ENCODE measurements at places on chromosomes 12 and 14.

DNA sequence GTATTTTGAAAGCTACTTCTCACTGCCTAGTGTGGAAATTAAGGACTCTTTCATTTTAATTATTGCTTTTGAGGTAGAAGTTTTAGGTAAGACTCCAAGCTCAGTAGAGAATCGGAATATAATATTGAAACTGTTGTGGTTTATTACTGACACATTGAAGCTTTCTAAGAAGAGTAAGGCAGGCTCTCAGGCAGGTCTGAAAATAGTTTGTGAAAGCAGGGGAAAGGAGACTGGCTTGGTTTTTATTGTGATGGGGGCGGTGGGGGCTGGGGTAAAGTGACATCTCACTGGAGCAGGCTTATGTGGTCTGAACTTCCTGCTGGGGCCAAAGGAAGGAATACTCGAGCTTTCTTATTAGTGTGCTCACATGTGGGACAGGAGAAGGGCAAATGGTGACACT, 79.5 kb downstream of the OTOGL start:
- no peak for DNase-seq

DNA sequence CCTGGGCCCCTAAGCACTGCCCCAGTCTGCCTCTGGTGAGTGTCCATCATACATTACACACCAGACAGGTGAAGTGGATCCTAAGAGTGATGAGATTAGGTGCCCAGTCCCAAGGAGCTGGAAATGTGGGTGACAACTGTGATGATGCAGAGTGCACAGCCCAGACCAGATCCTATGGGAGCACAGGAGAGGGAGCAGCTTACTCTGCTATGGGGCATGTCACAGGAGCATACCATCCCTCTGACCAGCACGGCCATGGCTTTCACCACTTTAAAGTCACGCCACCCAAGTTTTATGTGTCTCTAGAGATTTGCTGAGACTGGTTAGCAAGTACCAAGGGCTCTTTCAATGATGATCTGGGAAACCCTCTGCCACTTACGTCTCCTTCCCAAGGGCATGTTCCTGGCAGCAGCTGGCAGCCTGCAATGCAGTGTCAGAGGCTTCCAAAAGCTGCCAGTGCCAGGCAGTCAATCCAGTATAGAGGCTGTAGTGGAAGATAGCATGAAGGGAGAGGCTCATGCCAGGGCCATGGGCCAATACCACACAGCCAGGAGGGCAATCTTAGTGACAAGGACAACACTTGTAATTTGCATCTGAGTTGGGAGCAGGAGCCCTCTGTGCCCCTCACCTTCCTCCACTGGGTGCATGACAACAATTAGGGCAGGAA, 40.2 kb downstream of the STAB2 start:
- peak; percentile 78 for DNase-seq

- no peak for DNase-seq
Measured at GRCh38 chr12:66321435-66321834, 19.1 kb downstream of the HELB start.

DNA sequence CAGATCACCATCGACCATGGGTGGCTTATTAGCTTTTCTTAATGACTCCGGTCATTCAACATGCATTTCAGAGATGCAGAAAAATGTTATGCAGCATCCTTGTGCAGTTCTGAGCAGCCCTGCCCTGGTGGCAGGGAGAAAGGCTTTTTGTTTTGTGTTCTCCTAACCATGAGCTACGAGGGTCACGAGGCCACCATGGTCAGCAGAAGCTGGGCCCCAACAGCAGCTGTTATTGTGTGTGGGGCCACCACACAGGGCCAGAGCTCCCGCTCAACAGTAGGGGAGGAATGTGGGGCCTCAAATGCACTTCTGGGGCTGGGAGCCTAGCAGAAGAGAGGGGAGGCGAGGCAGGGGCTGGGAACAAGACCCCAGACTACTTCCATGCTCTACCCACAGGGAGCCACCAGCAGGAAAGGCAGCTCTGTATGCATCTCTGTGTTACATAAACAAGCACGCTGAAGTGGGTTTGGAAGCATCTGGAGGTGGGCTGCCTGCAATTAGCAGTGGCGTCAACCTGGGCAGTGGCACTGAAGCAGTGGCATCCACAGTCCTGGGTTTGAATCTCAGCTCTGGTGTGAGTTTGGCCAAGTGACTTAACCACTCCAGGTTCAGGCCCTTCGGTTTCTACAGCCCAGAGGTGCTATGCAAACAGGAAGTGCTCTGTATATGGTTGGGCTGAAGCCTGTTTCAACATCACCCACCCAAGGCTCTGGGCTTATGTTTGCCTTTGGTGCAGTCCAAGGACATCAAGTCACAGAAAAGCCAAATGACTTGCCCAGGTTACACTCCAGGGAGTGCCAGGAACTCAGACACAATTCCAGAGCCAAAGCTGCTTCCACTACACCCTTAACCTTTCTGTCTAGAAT, 16.3 kb downstream of the GLTP start:
- no peak for DNase-seq

DNA sequence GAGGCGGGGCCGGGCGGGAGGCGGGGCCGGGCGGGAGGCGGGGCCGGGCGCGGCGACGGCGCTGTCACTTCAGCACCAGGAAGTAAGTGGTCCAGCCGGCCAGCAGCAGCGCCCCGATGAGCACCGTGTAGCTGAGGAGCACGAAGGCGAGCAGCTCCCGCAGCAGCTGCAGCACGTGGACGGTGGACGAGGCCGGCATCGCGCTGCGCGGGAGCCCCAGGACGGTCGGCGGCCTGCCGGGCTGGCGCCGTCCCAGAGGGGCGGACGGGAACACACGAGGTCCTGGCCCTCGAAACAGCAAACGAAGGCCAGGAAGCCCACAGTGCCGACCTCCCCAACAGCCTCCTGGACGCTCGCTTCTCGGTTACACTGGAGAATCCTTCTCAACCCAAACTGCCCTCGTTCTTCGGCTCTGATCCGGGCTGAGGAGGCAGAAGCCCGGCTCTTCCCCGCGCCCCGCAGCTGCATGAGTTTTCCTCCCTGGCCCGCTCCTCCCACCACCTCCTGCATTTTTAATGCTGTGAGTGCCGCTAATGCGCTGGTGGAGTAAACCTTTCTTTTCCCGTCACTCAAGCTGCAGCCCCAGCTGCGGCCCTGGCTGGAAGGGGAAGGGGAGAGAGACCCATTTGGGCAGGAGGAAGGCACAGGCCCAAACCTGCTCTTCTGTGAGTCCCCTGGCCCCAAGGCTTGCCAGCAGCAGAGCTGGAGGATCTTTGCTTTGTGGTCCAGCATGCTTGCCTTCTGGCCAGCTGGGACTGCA, 694 bp upstream of the DIABLO start:
- no peak for DNase-seq

DNA sequence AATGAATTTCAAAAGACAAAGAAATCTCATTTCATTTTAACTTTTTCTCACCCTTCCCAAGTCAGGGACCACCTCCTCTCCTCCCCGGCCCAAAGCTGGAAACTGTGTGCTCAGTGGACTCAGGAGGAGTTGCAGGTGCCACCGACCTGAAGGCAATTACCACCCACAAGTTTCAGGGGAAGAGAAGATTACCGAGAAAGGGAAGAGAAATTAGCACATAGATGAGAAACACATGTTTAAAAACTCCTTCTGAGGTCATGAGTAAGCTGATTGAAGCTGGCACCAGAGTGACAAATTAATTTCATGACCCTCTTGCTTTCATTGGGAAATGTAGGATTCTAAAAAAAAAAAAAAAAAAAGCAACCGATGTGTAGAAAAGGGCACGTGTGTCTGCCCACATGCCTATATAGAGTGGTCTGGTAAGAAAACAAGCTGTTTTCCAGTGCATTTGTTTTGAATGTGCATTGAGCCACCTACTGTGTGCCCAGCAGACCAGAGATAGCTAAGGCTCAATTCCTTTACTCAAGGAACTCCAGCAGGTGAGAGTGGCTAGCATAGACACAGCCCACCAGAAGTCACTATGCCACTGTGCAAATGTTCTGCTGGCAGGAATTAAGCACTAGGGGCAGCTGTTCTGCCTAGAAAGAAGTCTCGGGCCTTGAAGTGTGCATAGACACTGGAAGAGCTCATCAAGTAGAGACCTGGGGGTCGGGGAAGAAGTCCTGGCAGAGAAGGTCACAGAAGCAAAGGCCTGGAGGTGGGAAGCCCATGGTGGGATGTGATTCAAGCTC, 30.5 kb downstream of the DPF3 start:
- DNase-seq, result no peak

GRCh38 chr12:59657266-59657665, 61.4 kb downstream of the SLC16A7 start:
- DNase-seq, result no peak

DNA sequence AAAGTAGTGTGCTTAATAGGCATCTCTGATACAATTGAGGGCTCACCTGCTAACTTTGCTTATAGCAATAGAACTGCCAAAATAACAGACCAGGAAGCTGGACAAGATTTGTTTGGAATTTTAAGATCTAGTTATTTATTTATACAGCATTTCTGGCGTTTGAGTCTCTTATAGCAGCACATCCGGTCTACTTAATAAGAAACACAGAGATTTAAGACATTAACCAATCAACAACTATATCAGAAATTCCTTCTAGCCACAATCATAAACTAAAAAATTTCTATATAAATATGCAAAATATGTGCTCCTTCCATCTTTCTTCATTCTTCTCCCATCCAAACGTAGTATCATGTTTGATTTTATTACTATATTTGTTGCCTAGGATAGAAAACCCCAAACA, 2.6 kb downstream of the RTN1 start:
- DNase-seq, result no peak

DNA sequence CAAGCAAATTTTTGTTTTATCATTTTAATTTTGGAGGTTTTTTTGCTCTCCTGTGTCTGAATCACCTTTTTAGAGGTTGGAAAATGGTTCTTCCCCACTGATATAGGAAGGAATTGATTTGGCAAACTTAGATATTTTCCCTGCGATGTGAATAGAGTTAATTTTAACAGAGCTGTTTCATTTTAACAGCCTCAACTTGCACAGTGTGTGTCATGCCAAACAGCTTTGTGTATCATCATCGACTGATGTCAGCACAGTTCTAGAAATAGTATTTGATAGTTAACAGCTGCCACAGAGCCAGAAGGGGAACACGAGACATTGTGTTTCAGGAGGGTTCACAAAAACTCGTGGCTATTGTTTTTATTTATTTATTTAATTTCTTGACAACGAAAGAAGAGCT, 243.1 kb upstream of the FOXN3 start:
- DNase-seq, result no peak

DNA sequence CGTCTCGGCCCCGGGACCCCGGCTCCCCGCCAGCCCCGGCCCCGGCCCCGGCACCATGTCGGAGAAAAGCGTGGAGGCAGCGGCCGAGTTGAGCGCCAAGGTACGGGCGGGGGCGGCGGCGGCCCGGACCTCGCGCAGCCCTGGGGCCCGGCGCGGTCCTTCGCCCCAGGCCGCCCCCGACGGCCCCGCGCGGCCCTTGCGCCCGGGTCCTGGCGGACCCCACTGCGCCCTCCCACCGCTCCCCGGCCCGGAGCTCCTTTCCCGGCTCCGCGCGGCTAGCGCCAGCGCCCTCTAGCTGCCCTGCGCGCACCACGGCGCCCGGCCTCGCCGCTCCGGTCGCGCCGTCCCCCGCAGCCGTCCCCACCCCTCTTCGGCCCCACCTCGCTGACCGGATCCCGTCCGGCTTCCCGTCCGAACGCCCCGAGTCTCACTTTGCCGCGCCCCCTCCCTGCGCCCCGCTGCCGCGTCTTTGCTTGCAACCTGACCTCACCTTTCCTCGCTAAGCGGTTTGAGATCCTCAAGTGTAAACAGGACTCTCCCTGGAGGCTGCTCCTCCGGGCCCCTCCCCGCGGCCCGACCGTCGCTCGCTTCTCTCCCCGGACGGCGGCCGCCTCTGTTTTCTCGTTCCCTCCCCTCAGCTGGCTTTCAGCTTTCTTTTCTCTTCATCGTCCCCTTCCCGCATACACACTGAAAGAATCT, 637 bp downstream of the PTMS start:
- peak; percentile 91 for DNase-seq

DNA sequence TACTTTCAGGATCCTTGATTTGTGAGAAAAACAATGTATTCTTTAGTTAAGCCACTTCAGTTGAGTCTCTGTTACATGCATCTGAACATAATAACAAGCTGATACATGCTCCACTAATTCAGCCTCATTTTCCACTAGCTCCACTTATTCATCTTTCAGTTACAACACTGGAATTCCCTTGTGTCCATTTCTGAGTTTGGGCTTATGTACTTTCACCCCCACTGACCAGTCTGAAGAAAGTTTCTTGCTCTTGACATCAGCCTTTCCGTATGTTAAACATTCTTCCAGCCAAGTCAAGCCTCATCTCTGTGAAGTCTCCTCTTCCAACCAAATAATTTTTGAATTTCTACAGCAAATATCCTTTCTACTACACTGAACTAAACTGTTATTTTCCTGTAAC, 592.5 kb upstream of the NOVA1 start:
- DNase-seq, result no peak

DNA sequence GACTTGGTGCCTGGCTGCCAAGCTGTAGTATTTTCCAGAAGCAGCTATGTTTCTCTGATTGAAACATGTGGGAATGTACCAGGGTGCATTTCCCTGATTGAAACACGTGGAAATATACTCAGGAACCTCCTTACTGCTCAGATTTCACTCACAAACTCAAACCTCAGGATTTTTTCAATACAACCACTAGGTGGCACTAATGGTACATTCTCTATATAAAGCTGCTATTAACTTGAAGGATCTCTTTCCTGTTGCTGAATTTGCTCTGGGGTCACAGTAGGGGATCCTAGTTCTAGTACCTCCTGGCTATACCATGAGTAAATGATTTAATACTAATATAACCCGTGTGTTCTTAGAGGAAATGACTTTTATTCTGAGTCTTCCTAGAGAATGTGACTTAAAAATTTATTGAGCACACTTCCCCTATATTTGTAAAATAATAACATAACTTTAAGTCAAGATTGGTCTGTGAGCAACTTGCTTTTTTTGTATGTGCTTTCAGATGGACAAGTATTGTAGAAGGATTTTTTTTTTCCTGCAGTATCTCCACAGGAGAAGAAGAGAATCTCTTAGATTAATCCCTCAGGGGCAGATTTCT, 173.8 kb upstream of the MIS18BP1 start:
- no peak for DNase-seq

GRCh38 chr12:110023059-110023980, 24.1 kb downstream of the ANKRD13A start:
- no peak for DNase-seq

GRCh38 chr12:108852674-108853309, 4.6 kb downstream of the SSH1 start:
- DNase-seq, result no peak

DNA sequence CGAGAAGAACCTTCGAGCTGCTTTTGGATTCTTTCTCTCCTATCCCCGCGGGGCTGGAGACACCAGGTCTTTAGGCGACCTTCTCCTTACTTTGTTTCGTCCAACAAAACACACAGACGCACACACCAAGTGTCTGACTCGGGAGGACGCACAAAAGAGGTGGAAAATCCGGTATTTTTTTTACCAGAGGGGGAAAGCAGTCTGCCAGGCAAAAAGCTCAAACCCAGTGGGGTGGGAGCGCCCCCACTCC, 2.1 kb downstream of the SIX4 start:
- DNase-seq, result no peak

DNA sequence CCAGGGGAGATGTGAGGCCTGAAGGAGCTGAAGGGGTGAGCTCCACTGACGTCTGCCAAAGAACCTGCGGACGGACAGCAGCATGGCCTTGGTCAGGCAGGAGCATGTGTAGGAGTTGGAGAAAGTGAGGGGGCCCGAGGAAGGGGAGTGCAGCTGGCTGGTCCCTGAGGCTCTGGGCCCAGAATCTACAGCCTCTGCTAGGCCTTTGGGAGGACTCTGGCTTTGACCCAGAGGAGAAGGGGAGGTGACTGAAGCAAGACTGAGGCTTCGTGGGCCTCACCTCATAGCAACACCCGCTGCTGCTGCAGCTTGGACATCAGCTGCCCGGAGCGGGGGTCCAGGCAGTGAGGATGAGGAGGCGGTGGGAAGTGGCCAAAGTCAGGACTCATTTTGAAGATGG, 216.6 kb upstream of the FKBP4 start:
- DNase-seq, result no peak

- DNase-seq, result peak; percentile 94
Measured at GRCh38 chr14:23551266-23552028, at the start of gene ZFHX2. Gene ZFHX2, minus strand, starts transcription at chr14:23551765. Its CDS starts 16,440 bp downstream, at chr14:23535325.

All from Right ventricle myocardium inferior (tissue), 1 donor.